GM04504 (cell line): ENCODE measurements at places on chromosomes 2 and 18.

- DNase-seq: no peak
These were observed 1.5 kb downstream of the ADD2 start for GRCh38 chr2:70766357-70767078.

DNA sequence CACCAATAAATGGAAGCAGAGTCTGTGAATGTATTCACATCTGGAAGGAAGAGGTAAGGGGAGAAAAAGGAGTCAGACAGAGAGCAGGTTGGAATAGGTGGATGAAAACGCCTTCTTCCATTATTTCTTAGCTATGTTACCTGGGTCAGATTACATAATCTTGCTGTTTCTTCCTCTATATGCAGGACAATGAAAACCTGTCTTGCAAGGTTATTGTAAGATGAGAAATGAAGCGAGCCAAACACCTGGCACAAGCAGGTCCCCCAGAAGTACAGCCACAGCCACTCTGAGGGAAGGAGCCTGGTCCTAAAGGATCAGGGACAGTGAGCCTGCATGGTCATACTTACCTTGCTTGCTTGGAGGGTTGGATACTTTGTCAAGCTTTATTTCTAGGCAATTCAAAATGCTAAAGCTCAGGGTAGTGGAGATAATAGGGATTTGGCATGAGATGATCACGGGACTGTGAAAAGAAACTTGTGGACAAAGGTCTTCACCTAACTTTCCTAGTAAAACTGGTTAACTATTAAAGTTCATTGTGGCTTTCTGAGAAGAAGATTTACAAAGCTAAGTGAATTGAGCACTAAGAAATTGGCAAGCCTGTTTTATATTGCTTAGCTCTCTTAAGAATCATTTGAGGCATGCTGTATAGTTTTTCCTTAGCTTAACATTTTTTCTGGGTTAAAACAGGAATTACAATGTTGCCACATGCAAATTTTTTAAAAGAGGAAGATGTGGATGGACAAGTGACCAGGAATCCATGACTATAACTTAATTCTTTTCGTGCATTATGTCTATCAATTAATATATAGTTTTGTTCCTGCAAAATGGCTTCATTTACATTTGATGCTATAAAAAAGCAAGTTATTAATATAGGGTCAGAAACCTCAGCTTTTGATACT lies 15.7 kb upstream of the PLA2R1 start:
- DNase-seq: no peak

- no peak for DNase-seq
These were observed 43.5 kb downstream of the FBLN7 start for GRCh38 chr2:112181571-112182290.

DNA sequence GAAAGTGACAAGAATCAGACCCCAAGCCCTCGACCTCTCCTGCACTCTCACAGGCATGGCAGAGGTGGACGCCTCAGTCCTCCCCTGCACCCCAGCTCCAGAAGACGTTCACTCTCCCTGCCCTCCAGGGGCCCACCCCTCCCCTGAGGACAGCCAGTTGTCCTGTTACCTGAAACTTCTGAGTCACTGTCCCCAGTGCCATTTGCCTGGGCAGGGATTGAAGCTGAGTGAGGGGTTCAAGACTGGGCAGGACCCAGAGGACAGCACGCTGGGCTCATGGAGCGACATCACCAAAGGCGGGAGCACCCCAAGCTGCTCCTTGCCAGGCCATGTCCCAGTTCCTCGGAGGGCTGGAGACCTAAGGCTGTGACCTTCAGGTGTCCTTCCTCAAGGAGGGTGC lies 34.2 kb upstream of the COL6A3 start:
- no peak for DNase-seq

DNA sequence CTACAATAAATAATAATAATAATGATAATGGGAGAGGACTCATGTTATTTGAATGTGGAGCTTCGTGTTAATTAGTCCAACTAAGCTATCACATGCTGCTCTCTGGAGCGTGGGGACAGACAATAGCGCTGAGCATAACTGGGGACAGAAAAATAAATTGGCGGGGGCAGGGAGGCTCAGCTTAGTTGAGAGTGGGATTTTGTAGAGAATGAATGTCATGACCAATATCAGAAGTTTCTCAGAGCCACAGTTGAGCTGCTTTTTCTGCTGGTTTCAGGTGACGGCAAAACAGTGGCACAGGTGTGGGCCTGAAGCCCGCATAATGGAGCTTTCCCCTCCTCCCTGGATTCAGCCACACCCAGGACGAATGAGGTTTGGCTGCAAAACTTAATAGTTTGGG lies 111.1 kb upstream of the CAB39 start:
- DNase-seq: no peak

GRCh38 chr2:193989645-193990044 lies 1667.4 kb upstream of the SLC39A10 start:
- no peak for DNase-seq

- no peak for DNase-seq
These were observed 41.1 kb upstream of the ARL5A start for GRCh38 chr2:151869291-151869690.

GRCh38 chr2:7450833-7451190 lies 533.6 kb downstream of the RNF144A start:
- no peak for DNase-seq

DNA sequence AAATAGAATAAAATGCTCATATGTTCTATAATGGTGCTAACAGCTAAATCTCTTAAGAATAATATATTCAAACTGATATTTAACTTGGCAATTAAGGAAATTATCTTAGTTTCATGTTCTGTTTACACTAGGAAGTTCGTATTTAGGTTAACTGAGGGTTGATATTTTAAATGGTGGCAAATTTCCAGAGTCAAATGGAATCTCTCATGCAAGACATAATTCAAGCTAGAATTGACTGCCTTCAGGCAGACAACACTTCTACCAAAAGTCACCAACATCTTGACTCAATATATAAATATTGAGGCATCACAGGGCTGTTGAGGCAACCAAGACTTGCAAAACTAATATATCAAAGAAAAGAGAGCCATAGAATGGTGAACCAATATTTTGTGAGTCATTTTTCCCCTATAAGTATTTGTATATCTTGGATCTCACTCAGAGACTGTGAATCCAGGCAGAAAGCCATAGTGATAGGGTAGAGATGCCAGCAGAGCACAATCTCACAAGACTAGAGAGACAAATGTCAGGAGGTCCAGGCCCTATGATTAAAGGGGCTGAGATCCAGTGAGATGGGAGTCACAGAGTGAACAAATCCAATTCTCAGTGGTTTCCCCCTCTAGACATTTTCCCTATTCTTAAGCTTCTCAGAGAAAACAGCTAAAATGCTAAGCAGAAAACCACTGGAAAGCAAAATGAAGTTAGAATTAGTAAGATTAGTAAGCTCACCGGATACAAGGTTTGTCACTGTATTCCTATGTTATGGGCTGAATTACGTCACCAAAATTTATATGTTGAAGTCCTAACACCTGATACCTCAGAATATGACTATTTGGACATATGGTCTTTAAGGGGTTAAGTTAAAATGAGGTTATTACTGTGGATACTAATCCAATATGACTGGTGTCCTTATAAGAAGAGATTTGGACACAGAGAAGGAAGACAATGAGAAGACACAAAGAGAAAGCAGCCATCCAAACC lies 358.2 kb upstream of the UBE2E3 start:
- DNase-seq: no peak

- DNase-seq: no peak
These were observed 141.9 kb upstream of the RBMS1 start for GRCh38 chr2:160635488-160635887.

DNA sequence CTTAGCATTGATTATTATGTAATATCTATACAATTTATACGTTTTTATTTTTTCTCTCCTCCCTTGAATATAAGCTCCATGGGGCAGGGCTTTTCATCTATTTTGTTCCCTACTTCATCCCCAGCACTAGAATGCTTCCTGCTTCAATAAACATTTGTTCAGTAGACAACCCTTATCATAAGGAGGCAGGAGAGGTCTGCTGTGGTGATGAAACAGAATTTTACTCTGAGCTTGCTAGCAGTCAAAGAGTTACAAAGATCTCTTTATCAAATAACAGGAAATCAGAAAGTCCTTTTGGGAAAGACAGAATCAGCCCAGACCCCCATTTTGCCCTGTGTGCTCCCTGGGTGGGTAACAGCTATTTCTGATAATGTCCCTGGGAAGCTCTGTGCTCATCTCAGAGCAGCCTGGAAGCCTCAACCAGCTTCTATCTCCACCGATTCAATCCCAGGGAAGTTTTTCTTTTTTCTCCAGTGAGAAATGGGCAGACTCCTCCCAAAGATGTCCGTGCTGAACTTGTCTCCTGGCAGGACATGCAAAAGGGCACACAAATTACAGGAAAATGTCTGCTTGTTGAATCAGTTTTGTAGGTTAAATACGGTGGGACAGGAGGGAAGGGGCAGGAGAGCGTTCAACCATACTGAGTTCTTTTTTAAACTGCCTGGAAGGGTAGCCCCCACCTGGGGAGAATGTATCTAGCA lies 84.7 kb upstream of the PKDCC start:
- DNase-seq: no peak

DNA sequence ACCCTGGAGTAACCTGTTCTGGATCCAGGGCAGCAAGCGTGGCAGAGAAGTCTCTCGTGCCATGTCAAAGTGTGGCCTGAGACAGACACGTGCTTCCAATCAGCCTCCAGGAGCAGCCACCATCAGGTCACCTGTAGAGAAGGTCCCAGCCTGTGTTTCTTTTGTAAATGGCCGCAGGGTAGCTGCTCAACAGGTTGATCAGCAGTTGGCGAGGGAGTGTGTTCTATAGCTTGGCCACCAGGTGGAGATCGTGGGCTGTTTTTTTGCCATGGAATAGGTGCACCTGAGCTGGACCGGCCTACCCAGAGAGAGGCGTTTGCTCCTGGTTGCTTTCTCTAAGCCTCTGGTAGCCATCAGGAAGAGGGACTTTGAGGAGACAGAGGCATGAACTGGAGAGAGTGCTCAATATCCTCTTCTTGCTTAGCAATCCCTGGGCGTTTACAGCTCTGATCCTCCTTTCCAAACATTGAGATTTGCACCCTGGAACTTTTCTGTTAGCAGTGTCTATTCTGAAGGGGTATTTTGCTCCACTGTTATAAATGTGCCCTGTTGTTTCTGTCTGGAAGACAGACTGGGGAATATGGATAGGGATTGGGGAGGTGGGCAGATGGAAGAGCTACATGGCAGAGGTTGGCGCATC lies 34.2 kb upstream of the EN1 start:
- no peak for DNase-seq

DNA sequence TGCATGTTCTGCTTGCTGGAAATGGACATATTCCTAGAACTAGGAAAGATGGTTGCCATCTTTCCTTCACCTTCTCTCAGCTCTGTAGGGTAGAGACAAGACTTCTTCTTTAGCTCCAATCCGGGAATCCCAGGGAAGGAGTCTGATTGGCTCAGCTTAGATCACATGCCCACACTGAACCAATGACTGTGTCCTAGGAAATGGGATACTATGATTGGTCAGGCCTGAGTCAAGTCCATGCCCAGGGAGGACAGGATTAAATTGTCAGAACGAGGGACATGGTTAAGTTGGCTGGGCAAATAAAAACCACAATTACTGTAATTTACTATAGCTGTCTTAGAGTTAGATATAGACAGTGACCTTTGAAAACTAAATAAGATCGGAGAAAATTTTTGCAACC lies 31.4 kb downstream of the SEMA4F start:
- no peak for DNase-seq

GRCh38 chr18:70417847-70418246 lies 129.0 kb downstream of the SOCS6 start:
- no peak for DNase-seq

DNA sequence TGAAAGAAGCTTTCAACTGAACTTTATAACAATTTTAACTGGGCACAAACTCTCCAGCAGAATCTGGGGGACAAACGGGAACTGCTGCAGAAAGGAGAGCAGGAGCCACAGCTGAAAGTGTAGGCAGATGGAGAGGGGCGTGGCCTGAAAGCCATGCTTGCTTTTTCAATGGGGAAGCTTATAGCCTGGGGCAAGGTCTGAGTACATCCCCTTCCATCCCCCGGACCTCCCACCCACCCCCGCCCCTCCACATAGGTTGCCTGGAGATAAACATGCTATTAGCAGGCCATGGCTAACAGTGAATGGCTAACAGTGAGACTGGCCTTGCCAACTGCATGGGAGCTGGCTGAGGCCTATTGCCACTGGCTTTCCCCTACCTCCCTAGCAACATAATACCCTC lies 317.9 kb upstream of the TANK start:
- no peak for DNase-seq

- no peak for DNase-seq
These were observed 17.8 kb downstream of the IL1F10 start for GRCh38 chr2:113085542-113085941.

- no peak for DNase-seq
These were observed 52.4 kb downstream of the MYO5B start for GRCh38 chr18:50142441-50143120.

GRCh38 chr2:121532894-121533293 lies 2.2 kb downstream of the RNU4ATAC start:
- DNase-seq: no peak

- DNase-seq: no peak
These were observed 61.6 kb upstream of the KLHL29 start for GRCh38 chr2:23323198-23323916.

DNA sequence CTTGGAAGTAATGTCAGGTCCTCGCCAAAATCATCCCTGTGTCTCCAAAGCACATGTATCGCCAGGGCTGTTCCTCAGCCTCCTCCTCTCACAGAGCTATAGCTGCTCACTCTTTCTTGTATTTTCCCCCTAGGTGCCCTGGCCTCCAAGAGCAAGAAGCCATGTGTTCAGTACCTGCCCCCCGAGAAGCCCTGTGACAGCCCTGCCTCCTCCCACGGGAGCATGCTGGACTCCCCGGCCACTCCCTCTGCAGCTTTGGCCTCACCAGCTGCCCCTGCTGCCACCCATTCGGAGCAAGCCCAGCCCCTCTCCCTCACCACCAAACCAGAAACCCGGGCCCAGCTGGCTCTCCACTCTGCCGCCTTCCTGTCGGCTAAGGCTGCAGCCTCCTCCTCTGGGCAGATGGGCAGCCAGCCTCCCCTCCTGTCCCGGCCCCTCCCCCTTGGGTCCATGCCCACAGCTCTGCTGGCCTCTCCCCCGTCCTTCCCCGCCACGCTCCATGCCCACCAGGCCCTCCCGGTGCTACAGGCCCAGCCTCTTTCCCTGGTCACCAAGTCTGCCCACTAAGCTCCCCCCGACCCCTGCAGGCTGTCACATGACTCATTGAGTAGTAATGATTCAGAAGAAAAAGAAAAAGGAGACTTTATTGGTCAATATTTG lies 18.8 kb downstream of the TGOLN2 start:
- no peak for DNase-seq

- DNase-seq: no peak
These were observed 591 bp downstream of the C2orf80 start for GRCh38 chr2:208189069-208189809.

DNA sequence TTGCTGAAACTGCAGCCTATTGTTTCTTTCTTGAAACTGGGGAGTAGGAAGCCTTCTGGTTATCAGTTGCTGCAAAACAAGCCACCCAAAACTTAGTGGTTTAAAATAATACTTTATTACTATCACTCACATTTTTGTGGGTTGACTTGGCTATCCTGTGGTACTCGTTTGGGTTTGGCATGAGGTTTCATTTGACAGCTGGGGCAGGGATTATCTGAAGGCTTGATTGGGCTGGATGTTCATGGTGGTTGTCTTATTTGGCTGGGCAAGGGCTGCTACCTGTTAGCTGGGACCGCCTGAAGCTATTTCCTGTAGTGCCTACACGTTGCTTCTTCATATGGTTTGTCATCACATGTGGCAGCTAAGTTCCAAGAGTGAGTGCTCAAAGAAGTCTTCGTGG lies 122.3 kb downstream of the PLCL1 start:
- DNase-seq: no peak
